Progenitor cell of endocrine pancreas (in vitro differentiated cells): ENCODE measurements at places on chromosomes 4 and X. TPM values are rescaled to one million over a fixed set of nuclear protein-coding genes. Genes with fewer than 3 reads are reported as not detected.

Gene MRFAP1L1
- 64.9 and 69.3 TPM in 2 replicates for total RNA-seq

Gene KIAA1210
- not detected in 2 replicates for total RNA-seq

Gene STBD1
- total RNA-seq: 1.9 TPM in 2 replicates

Gene PF4V1
- not detected in 2 replicates for total RNA-seq

Gene CBLL2
- not detected in 2 replicates for total RNA-seq

GRCh38 chrX:38516196-38516774 is 45.1 kb upstream of the TSPAN7 start:
- DNase-seq: no peak

- DNase-seq: no peak
Measured at GRCh38 chr4:39864391-39864790, 113.3 kb downstream of the PDS5A start.

- no peak for DNase-seq
Measured at GRCh38 chr4:88779431-88779830, 81.8 kb upstream of the NAP1L5 start.

Gene FGF16
- total RNA-seq: 0.36 TPM in 1 of 2 replicates, not detected in the other

DNA sequence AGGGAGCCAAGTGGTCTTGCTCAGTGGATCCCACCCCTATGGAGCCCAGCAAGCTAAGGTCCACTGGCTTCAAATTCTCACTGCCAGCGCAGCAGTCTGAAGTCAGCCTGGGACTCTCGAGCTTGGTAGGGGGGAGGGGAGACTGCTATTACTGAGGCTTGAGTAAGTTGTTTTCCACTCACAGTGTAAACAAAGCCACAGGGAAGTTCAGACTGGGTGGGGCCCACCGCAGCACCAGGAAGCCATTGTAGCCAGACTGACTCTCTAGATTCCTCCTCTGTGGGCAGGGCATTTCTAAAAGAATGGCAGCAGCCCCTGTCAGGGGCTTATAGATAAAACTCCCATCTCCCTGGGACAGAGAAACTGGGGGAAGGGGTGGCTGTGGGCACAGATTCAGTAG is 721.0 kb upstream of the NDST4 start:
- DNase-seq: no peak

GRCh38 chrX:130253916-130254315 is 14.8 kb downstream of the ZNF280C start:
- no peak for DNase-seq

GRCh38 chr4:26287756-26288155 is 33.1 kb upstream of the RBPJ start:
- no peak for DNase-seq

DNA sequence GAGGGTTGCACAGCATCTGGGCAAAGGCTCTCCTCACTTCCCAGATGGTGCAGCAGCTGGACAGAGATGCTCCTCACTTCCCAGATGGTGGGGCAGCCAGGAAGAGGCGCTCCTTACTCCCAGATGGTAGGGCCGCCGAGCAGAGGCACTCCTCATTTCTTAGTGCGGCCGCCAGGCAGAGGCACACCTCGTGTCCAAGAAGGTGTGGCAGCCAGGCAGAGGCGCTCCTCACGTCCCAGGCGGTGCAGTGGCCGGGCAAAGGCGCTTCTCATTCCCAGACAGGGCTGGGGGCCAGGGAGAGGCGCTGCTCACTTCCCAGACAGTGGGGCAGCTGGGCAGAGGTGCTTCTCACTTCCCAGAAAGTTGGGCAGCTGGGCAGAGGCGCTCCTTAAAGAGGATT is 48.8 kb downstream of the ZNF732 start:
- no peak for DNase-seq

- no peak for DNase-seq
Measured at GRCh38 chrX:140354431-140355120, 150.3 kb downstream of the SOX3 start.

GRCh38 chr4:147096667-147097604 is 151.3 kb upstream of the TTC29 start:
- DNase-seq: no peak

Gene SMIM14
- 61.0 and 70.1 TPM in 2 replicates for total RNA-seq

Gene GNRHR
- total RNA-seq: not detected in 2 replicates

- no peak for DNase-seq
Measured at GRCh38 chrX:39896951-39897740, 200.6 kb downstream of the BCOR start.

Gene RIPPLY1
- not detected in 2 replicates for total RNA-seq

GRCh38 chr4:113335746-113336145 is 286.3 kb downstream of the ANK2 start:
- DNase-seq: no peak

Gene TRPC5OS
- not detected in 2 replicates for total RNA-seq

Gene RHOXF1
- total RNA-seq: 0.55 and 1.4 TPM in 2 replicates

GRCh38 chr4:79495447-79495846 is 87.4 kb upstream of the GK2 start:
- DNase-seq: no peak

DNA sequence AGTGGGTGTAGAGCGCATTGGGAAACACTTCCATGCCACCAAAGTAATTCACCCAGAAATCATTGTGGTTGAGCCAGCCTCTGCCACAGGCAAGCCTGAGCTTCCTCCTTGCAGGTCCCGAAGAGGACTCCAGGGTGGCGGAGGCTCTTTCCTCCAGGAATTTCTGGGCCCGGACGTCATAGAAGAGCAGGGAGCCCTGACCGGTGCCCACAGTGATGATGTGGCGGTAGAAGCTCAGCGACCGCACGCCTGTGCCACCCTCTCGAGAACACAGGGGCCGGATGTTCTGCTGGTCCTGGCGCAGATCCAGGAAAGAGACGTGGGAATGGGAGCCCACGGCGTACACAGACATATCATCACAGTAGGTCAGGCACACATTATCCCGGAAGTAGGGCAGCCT is 1.3 kb downstream of the DCAF12L1 start:
- no peak for DNase-seq

DNA sequence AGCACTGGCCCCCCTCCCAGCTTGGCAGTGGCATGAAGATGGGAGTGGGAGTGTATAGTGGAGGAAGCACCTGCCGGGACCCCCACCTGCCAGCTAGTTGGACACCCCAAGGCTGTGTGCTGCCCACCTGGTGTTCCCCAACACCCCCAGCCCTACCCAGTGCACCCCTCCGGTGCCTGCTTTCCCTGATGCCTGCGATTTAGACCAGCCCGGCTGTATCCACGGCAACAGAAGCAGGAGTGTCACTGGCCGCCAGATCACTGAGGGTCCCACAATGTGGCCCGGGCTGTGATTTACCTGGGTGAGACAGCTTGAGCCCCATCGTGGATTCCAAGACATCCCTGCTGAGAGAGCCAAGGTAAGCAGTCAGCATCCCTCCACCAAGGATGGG is 533 bp downstream of the GPR173 start:
- no peak for DNase-seq

DNA sequence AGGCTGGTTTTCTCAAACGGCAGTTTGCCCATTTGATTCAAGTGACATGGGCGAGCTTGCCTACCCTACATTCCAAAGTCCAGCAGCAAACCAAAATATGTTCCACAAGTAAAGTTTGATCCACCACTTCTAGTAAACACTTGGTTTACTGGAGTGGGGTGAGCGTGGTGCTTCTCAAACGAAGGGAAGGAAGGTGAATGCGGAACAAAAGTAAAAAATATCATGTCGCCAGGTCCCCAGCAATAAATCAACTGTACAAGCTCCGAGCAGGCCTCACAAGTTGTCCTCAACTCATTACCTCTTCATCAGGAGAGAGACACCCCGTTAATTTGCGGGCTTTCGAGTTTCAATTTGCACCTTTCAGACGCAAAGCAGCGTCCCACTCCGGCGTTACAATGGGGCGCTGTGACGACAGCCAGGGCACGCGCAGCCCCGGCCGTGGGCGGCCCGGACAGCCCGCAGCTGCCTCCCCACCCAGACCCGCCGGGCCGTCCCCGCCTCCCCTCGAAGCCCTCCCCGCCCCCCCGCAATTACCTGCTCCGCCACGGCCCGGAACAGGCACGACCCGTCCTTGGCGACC is 1.0 kb downstream of the OTUD4 start:
- DNase-seq: peak; percentile 32

GRCh38 chr4:185117300-185117934 is 25.6 kb upstream of the SLC25A4 start:
- DNase-seq: no peak

Gene TMEM35A
- total RNA-seq: 5.8 and 7.6 TPM in 2 replicates

Gene CXCR3
- total RNA-seq: not detected in 2 replicates

DNA sequence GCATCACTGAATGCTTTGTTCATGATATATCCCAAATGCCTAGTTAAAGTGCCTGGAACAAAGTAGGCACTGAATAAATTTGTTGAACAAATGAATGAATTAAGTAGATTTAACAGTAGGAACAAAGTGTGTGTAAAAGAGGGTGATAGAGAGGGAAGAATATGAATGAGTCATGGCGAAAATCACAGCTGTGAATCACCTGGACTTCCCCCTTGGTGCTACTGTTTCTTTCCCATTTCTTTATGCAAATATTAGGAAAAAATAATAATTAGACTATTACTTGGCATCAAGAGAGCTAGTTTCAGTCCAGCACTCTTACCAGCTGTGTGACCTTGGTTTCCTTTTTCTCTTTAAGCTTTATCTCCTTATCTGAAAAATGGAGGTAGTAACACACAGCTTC is 9.2 kb downstream of the SPIN3 start:
- DNase-seq: no peak

DNA sequence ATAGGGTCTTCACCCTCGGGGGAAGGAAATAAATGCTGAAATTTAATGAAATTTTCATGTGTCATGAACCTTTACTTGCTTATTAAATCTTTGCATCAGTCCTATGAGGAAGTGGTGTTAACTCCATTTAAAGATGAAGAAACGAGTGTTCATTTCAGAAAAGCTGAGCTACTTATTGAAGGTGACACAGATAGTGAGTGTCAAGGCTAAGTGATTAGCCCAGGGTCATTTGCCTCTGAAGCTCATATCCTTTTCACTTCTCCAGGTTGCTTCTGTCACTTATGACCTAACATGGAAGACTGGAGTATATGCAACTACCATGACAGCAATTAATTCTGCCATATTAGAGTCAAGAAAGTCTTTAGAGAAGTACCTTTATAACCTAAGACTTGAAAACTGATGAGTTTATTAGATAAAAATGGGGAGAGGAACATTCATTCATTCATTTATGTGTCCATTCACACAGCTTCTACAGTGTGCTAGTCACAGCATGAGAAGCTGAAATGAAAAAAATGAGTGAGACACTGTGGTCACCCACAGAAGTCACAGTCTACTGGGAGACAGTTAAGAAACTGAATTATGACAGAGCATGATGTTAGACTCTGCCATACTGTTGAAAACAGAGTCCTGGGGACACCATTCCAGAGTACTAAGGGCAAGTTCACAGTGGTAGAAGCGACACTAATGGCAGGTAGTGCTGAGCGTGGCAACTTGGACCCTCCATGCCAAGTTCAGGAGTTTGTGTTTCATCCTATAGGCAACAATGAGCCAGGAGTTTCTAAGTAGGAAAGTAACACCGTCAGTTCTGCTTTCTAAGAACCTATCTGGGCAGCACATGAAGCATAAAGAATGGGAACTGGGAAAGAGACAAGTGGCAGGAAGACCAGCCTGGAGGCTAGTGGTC is 21.3 kb downstream of the ALPK1 start:
- DNase-seq: no peak

DNA sequence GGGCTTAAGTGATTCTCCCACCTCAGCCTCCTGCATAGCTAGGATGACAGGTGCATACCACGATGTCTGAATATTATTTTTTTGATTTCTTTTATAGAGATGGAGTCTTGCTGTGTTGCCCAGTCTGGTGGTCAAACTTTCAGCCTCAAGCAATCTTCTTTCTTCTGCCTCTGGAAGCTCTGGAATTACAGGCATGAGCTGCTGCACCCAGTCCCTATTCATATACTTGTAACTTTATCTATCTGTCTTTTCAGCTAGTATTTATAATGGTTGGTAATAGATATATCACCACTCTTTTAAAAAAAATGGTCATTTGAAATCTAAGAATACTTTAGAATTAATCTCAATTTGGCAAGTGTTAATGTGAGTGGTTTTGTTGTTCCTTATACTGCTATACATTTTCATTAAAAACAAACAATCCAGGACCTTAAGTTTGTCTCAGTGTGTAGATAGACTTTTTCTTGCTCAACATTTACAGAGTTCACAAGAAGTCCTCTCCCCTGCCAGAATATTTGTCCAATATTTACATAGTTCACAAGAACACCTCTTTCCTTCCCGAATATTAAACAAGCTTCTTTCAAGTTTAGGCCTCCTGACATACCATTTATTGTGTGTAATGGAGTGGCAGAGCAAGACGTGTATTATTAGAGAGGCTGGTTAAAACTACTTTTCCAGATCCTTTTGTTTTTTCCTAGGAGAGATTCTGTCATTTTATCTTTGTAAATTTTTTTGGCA is 1197.4 kb upstream of the ADGRL3 start:
- DNase-seq: no peak

DNA sequence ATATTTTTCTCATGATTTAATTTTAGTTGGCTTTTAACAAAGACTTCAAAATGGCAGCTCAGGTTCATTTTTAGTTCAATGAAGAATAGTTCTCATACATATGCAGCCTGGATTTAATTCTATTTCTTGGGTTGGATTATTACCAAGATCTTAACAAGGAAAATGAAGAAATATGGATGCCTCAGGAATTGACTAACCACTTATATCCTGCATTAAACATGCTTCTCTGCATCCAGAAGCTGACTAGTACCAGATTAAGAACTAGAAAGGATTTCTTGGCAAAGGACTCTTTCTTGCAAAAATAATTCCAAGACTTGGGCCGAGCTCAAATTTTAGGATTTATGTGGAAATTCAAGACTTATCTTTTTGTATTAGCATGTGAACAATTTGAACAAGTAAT is 5.6 kb upstream of the KLHL2 start:
- no peak for DNase-seq

GRCh38 chr4:2847302-2847871 is 3.7 kb downstream of the ADD1 start:
- DNase-seq: no peak

- no peak for DNase-seq
Measured at GRCh38 chrX:149711545-149712236, at the start of gene MAGEA11. Gene MAGEA11, plus strand, starts transcription at chrX:149712060. Its CDS starts 1,100 bp downstream, at chrX:149713160.

GRCh38 chr4:41360921-41361793 is 104.4 kb downstream of the UCHL1 start:
- peak; percentile 25 for DNase-seq

Gene VSIG4
- total RNA-seq: not detected in 2 replicates
